ENCODE measurements at places on chromosomes 16 and 17. TPM values are rescaled to one million over a fixed set of nuclear protein-coding genes. Genes with fewer than 3 reads are reported as not detected.

The GCGR gene
- not detected for total RNA-seq

The BCKDK gene
- 39.5 TPM for total RNA-seq

The ALOX12B gene
- total RNA-seq: not detected

The VKORC1 gene
- total RNA-seq: 56.3 TPM

The RNF151 gene
- total RNA-seq: not detected

The ZNF23 gene
- 11.1 TPM for total RNA-seq

The MAP2K6 gene
- 3.4 TPM for total RNA-seq

The CACNB1 gene
- 7.0 TPM for total RNA-seq

The CDH5 gene
- total RNA-seq: 2.9 TPM

The HIRIP3 gene
- 14.4 TPM for total RNA-seq

The SLC6A2 gene
- total RNA-seq: not detected

The EFCAB5 gene
- 1.3 TPM for total RNA-seq

The SOST gene
- 0.09 TPM for total RNA-seq

The NLK gene
- total RNA-seq: 7.1 TPM

The TRPV3 gene
- total RNA-seq: 1.9 TPM

The GSDMA gene
- not detected for total RNA-seq

The VAT1L gene
- total RNA-seq: 4.6 TPM

The NPTX1 gene
- total RNA-seq: 0.57 TPM

The NPIPA3 gene
- total RNA-seq: 0.54 TPM

The HBQ1 gene
- total RNA-seq: 0.63 TPM

The GID4 gene
- total RNA-seq: 7.8 TPM

The SDR42E2 gene
- not detected for total RNA-seq

The PKMYT1 gene
- total RNA-seq: 1.5 TPM

The MPV17L gene
- 1.1 TPM for total RNA-seq

The UNC45B gene
- total RNA-seq: not detected

The GAST gene
- total RNA-seq: not detected

The IRX3 gene
- total RNA-seq: 1.8 TPM

The KIF18B gene
- total RNA-seq: 0.08 TPM

The VMO1 gene
- total RNA-seq: 0.27 TPM

The TMEM114 gene
- not detected for total RNA-seq

The MFSD6L gene
- total RNA-seq: not detected

The LRRC75A gene
- 6.1 TPM for total RNA-seq

The LGALS9C gene
- total RNA-seq: not detected

The C16orf90 gene
- total RNA-seq: not detected

The PSMD12 gene
- 19.1 TPM for total RNA-seq

The KRTAP4-5 gene
- total RNA-seq: not detected

The PITPNC1 gene
- 25.7 TPM for total RNA-seq

The VTN gene
- total RNA-seq: 0.09 TPM

The SPAG5 gene
- total RNA-seq: 31.8 TPM

The CES5A gene
- total RNA-seq: not detected

The HOXB4 gene
- 7.0 TPM for total RNA-seq

The TLCD2 gene
- 10.1 TPM for total RNA-seq

The ADAP2 gene
- total RNA-seq: 0.90 TPM

The TMEM88 gene
- total RNA-seq: 0.18 TPM

The SPPL2C gene
- not detected for total RNA-seq

The HCRT gene
- total RNA-seq: not detected

The CCL14 gene
- total RNA-seq: not detected

The HYDIN gene
- total RNA-seq: 1.5 TPM

The ABCA10 gene
- 7.5 TPM for total RNA-seq

The HP gene
- total RNA-seq: not detected

The CALB2 gene
- 0.36 TPM for total RNA-seq

The TMEM235 gene
- total RNA-seq: not detected
